ENCODE measurements at places on chromosomes 2 and 18. TPM values are rescaled to one million over a fixed set of nuclear protein-coding genes. Genes with fewer than 3 reads are reported as not detected.

DNA sequence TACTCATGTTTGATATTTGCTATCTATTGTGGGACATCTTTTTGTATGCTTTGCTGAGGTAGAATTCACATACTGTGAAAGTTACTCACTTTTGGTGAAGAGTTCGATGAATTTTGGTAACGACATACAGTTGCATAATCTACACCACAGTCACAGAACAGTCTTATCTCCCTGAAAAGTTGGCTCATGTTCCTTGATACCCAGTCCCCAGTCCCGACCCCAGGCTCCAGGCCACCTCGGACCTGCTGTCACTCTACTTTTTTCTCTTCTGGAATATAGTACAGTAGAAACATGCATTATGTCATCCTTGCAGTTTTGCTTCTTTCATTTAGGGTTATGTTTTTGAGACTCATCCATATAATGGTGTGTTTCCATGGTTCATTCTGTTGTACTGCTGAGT lies 191.7 kb downstream of the FAM210A start:
- no peak overlapping the region for H3K4me3 ChIP-seq
- DNase-seq, result no peak
- H3K4me1 ChIP-seq, result peaks cover 31% of the 10 kb centered on the region
- H3K36me3 ChIP-seq, result no peaks in the 10 kb centered on the region
- H3K27ac ChIP-seq, result no peak overlapping the region
- H3K27me3 ChIP-seq, result no peaks in the 10 kb centered on the region

GRCh38 chr18:77102259-77103040 lies 30.1 kb downstream of the MBP start:
- H3K4me3 ChIP-seq, result peak overlapping the region; percentile 20
- DNase-seq, result no peak
- H3K27ac ChIP-seq, result peak overlapping the region; percentile 88

- H3K4me1 ChIP-seq, result no peaks in the 10 kb centered on the region
- no peak overlapping the region for H3K4me3 ChIP-seq
- no peaks in the 10 kb centered on the region for H3K36me3 ChIP-seq
- H3K27ac ChIP-seq, result no peak overlapping the region
Observed at GRCh38 chr2:224085811-224086210, 46.7 kb upstream of the SERPINE2 start.

DNA sequence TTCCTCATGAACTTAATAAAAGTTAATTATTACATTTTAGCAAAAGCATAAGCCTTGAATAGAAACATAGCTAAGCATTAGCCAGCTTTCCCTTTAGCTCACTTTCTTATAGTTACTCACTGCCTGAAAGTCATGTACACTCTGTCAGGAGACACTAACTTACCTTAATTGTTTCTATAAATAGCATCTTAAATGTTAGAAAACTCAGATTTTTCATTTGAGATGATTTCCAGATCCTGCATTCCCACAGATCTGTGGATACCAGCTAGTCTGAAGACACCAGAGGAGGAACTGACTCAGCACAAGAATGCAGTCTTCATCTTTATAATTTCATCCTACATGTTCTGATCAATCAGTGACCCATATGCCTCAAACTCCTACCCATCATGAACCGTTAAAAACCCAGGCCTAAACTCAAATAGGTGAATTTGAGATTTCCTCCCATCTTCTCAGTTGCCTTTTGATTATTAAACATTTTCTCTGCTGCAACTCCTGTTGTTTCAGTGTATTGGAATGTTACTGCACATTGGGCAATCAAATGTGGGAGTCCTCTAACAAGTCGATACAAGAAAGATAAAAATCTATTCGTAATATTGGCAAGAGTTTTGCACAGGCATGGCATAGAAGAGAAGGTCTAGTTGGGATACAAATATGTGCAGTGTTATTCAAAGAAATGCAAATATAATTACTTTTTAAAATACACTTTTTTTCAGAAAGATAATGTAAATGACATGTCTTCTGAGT lies 857.4 kb upstream of the CDH2 start:
- H3K4me3 ChIP-seq, result no peak overlapping the region
- no peaks in the 10 kb centered on the region for H3K36me3 ChIP-seq
- no peak overlapping the region for H3K27ac ChIP-seq
- no peaks in the 10 kb centered on the region for H3K4me1 ChIP-seq
- H3K27me3 ChIP-seq, result no peaks in the 10 kb centered on the region

GRCh38 chr2:240647503-240648154 lies 22.3 kb downstream of the GPR35 start:
- no peaks in the 10 kb centered on the region for H3K36me3 ChIP-seq
- H3K4me1 ChIP-seq, result peaks cover 10% of the 10 kb centered on the region
- H3K27me3 ChIP-seq, result no peaks in the 10 kb centered on the region
- H3K4me3 ChIP-seq, result no peak overlapping the region
- H3K27ac ChIP-seq, result no peak overlapping the region

DNA sequence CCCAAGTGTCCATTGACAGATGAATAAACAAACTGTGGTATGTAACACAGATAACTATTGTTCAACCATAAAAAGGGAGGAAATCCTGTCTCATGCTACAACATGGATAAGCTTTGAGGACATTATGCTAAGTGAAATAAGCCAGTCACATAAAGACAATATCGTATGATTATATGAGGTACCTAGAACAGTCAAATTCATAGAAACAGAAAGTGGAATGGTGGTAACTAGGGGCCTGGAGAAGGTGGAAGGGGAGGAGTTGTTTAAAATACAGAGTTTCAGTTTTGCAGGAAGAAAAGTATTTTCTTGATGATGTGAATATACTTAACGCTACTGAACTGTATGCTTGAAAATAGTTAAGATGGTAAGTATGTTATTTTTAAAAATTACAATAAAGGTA lies 304.6 kb upstream of the CXCR4 start:
- H3K27me3 ChIP-seq, result peaks cover 4% of the 10 kb centered on the region
- no peaks in the 10 kb centered on the region for H3K36me3 ChIP-seq
- H3K27ac ChIP-seq, result no peak overlapping the region

DNA sequence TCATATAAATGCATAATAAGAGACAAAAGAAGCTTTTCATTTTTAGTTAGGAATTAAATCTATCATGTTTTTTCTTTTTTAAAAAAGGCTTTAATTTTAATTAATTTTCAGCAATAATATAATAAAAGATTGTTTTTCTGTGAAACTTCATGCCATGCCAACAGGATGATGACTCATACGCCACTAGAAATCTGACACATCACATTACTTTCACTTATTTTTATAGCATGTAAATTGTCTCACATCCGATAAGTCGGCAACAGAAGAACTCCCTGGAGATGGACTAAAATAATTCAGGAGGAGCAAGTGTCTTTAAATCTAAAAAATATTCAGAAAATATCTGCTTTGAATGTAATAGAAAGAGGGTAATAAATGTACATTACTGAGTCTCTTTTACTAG lies 1024.2 kb upstream of the ACVR2A start:
- no peaks in the 10 kb centered on the region for H3K27me3 ChIP-seq
- no peak for DNase-seq

Gene CAPN14
- total RNA-seq, result 0.15 TPM

DNA sequence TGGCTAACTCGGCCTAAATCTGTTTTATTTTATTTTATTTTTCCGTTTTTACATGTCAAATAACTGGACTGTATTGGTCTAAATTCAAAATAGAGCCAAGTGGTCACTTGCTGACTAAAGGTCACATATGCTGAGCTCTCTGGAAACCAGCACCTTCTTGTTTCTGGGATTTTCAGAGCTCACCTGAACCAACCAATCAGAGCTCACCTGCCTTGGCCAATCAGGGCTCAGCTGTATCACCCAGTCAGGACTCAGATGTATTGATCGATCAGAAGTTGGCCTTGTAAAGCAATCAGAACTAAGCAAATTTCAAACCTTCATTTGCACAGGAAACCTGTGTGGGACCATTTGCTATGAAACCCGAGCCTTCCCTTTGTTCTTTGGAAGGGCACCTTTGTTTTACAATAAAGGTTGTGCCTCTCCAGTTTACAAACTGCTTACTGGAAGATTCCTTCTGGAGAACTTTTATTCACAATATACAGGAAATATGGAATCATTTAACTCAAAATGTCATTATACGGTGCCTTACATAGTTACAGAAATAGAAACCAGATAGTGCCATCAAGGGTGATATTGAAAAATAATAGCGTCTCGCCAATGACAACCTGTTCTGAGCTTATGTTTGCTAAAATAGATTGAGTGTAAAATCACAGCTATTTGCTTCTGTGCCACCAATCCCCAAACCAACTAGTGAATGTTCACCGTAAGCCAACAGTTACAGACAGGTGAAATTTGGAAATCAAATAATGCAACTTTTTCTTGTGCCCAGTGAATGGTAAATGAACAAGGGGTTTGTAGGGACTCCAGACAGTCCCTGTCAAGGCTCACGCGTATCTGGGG lies 17.3 kb upstream of the PSD4 start:
- no peaks in the 10 kb centered on the region for H3K36me3 ChIP-seq
- DNase-seq, result no peak
- H3K4me1 ChIP-seq, result peaks cover 13% of the 10 kb centered on the region
- H3K27me3 ChIP-seq, result no peaks in the 10 kb centered on the region
- no peak overlapping the region for H3K27ac ChIP-seq

Gene TOGARAM2
- total RNA-seq, result 2.7 TPM

GRCh38 chr18:39960550-39960949 lies 1994.5 kb upstream of the PIK3C3 start:
- H3K4me1 ChIP-seq, result no peaks in the 10 kb centered on the region
- H3K36me3 ChIP-seq, result no peaks in the 10 kb centered on the region
- H3K4me3 ChIP-seq, result no peak overlapping the region
- H3K27ac ChIP-seq, result no peak overlapping the region

GRCh38 chr18:61822879-61823278 lies 69.9 kb downstream of the RNF152 start:
- no peak overlapping the region for H3K27ac ChIP-seq
- H3K27me3 ChIP-seq, result no peaks in the 10 kb centered on the region
- no peaks in the 10 kb centered on the region for H3K36me3 ChIP-seq
- H3K4me1 ChIP-seq, result no peaks in the 10 kb centered on the region
- DNase-seq, result no peak
- H3K4me3 ChIP-seq, result no peak overlapping the region

DNA sequence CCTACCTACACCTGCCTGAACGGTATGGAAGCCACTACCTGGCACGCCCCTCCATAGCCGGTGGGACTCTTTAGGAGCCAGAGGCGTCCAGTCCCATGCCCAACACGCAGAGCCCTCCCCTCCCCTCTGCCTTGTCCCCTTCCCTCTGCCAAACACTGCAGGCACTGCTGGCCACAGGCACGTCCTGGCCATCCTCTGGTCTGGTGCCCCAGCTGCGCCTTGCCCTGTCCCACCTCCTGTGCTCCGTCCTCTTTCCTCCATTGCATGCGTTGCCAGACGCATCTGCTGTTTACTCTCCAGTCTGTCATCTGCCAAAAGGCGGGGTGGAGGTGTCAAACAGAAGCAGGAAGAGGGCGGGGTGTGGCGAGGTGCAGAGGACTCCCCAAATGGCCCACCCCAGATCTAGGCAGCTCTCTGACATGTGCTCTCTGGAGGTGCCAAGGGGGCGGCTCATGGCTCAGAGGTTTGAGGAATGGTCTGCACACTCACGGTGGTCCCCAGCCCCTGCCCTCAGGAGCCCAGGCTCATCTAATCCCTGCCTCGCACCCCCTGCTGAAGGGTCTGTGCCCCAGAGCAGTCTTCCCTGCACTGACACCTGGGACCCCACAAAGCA lies 45.1 kb downstream of the HS6ST1 start:
- no peaks in the 10 kb centered on the region for H3K36me3 ChIP-seq
- peak overlapping the region; percentile 17 for H3K27ac ChIP-seq
- no peak for DNase-seq
- H3K4me1 ChIP-seq, result no peaks in the 10 kb centered on the region
- no peaks in the 10 kb centered on the region for H3K27me3 ChIP-seq

Gene PCARE
- not detected for total RNA-seq

GRCh38 chr2:238864207-238865014 lies 16.5 kb downstream of the TWIST2 start:
- H3K27ac ChIP-seq, result no peak overlapping the region
- DNase-seq, result no peak
- no peak overlapping the region for H3K4me3 ChIP-seq
- H3K4me1 ChIP-seq, result no peaks in the 10 kb centered on the region
- no peaks in the 10 kb centered on the region for H3K36me3 ChIP-seq

GRCh38 chr2:227006189-227006897 lies 157.7 kb downstream of the COL4A4 start:
- H3K36me3 ChIP-seq, result no peaks in the 10 kb centered on the region
- H3K27me3 ChIP-seq, result no peaks in the 10 kb centered on the region
- no peaks in the 10 kb centered on the region for H3K4me1 ChIP-seq
- H3K27ac ChIP-seq, result no peak overlapping the region
- no peak for DNase-seq

Gene CPO
- not detected for total RNA-seq

- no peak overlapping the region for H3K4me3 ChIP-seq
- no peak for DNase-seq
- H3K36me3 ChIP-seq, result no peaks in the 10 kb centered on the region
- no peaks in the 10 kb centered on the region for H3K4me1 ChIP-seq
- H3K27me3 ChIP-seq, result no peaks in the 10 kb centered on the region
Observed at GRCh38 chr2:31348618-31349017, 65.9 kb downstream of the XDH start.

DNA sequence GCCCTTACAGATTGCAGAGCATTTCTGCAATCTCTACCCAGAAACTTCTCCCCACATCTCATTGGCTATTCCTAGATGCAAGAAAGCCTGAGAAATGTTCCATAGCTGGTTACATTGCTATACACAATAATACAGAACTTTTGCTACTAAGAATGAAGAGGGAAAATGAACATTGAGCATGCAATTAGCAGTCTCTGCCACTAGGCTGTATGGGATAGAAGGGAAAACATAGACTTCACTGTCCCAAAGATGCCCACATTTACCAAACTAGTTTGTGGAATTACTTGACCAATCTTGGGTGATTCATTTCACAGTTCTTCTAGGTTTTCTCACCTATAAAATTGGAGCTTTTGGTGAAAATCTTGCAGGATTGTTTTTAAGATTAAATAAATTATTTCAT lies 265.7 kb upstream of the NT5C1B start:
- H3K36me3 ChIP-seq, result no peaks in the 10 kb centered on the region
- no peak overlapping the region for H3K4me3 ChIP-seq
- H3K27me3 ChIP-seq, result no peaks in the 10 kb centered on the region
- H3K27ac ChIP-seq, result no peak overlapping the region
- DNase-seq, result no peak

GRCh38 chr2:197079832-197080555 lies 153.5 kb upstream of the PGAP1 start:
- H3K27me3 ChIP-seq, result no peaks in the 10 kb centered on the region
- no peak overlapping the region for H3K27ac ChIP-seq
- DNase-seq, result no peak
- no peak overlapping the region for H3K4me3 ChIP-seq
- H3K4me1 ChIP-seq, result no peaks in the 10 kb centered on the region

GRCh38 chr18:57737400-57738060 lies 65.6 kb downstream of the ATP8B1 start:
- no peaks in the 10 kb centered on the region for H3K27me3 ChIP-seq
- DNase-seq, result no peak
- H3K4me3 ChIP-seq, result no peak overlapping the region
- no peaks in the 10 kb centered on the region for H3K4me1 ChIP-seq

Gene KCNS3
- total RNA-seq, result not detected

- no peak for DNase-seq
- no peak overlapping the region for H3K27ac ChIP-seq
- no peak overlapping the region for H3K4me3 ChIP-seq
- no peaks in the 10 kb centered on the region for H3K4me1 ChIP-seq
- no peaks in the 10 kb centered on the region for H3K27me3 ChIP-seq
- H3K36me3 ChIP-seq, result no peaks in the 10 kb centered on the region
Observed at GRCh38 chr2:149536649-149537048, 50.9 kb downstream of the MMADHC start.
